ENCODE measurements at places on chromosomes 6 and 20. TPM values are rescaled to one million over a fixed set of nuclear protein-coding genes. Genes with fewer than 3 reads are reported as not detected.

Gene CCN5
- 296 TPM for total RNA-seq

Gene C20orf96
- total RNA-seq = 6.6 TPM

Gene MRAP2
- total RNA-seq = 2.6 TPM

DNA sequence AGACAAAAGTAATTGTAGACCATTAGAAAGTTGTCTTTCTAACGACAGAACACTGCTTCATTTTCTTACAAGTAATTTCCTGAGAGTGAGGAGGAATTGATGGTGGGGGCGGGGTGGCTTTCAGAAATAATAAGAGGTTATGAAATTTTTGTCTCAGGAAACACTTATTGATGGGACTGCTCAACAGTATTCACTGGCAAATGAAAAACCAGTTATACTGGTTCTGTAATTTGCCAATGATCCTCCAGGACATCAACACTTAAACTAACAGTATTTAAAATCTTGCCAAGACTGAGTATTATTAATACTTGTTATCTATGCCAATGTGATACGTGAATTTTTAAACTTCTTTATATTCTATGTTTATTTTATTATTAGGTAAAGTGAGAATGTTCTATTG lies 41.8 kb upstream of the FUT9 start:
- H3K36me3 ChIP-seq = no peaks in the 10 kb centered on the region
- H3K27me3 ChIP-seq = no peaks in the 10 kb centered on the region
- no peaks in the 10 kb centered on the region for H3K4me1 ChIP-seq
- H3K27ac ChIP-seq = no peak overlapping the region

- H3K4me3 ChIP-seq = no peak overlapping the region
- no peaks in the 10 kb centered on the region for H3K4me1 ChIP-seq
- H3K27me3 ChIP-seq = no peaks in the 10 kb centered on the region
- no peak overlapping the region for H3K27ac ChIP-seq
Observed at GRCh38 chr6:33949877-33950435, 146.2 kb upstream of the MLN start.

- DNase-seq = no peak
- no peaks in the 10 kb centered on the region for H3K27me3 ChIP-seq
- H3K4me1 ChIP-seq = peaks cover 2% of the 10 kb centered on the region
- no peak overlapping the region for H3K4me3 ChIP-seq
Observed at GRCh38 chr6:108694816-108695215, 134.1 kb downstream of the FOXO3 start.

DNA sequence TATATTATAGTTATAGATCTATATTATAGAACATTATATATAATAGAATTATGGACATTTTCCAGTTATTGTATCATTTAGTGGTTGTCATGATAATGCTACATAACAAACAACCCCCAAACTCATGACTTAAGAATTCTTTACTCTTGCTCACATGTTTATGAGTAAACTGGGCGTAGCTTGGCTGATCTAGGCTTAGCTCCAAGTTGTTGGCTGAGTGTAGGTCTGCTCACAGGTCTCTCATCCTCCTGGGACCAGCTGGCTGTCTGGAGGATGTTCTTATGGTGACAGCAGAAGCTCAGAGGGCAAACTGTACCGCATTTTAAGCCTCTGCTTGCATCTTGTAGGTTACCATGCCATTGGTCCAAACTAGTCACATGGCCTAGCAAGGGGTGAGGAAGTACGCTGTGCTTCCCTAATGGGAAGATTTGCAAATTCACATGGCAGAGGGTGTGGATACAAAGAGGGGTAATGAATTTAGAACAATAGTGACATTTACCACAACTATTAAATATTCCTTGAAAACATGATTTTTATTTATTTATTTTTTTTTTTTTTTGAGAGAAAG lies 34.2 kb downstream of the ARHGAP40 start:
- DNase-seq = no peak
- H3K4me3 ChIP-seq = no peak overlapping the region
- H3K27ac ChIP-seq = no peak overlapping the region
- no peaks in the 10 kb centered on the region for H3K36me3 ChIP-seq
- no peaks in the 10 kb centered on the region for H3K27me3 ChIP-seq
- H3K4me1 ChIP-seq = no peaks in the 10 kb centered on the region

GRCh38 chr6:114437235-114437634 lies 94.4 kb upstream of the HS3ST5 start:
- no peaks in the 10 kb centered on the region for H3K27me3 ChIP-seq
- no peaks in the 10 kb centered on the region for H3K36me3 ChIP-seq
- no peaks in the 10 kb centered on the region for H3K4me1 ChIP-seq
- no peak overlapping the region for H3K4me3 ChIP-seq
- no peak for DNase-seq

DNA sequence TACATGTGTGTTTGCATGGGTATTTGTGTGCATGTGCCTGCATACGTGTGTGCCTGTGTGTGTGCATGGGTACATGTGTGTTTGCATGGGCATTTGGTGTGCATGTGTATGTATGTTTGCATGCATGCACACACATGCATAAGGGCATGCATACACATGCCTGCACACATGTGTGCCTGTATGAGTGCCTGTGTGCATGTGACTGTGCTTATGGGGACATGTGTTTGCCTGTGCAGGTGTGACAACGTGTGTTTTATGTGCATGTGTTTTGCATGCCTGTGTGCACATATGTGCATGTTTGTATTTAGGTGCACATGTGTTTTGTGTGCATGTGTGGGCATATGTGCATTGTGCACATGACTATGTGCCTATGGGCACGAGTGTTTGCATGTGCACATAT lies 165.7 kb downstream of the ERMARD start:
- H3K4me3 ChIP-seq = no peak overlapping the region
- no peak for DNase-seq
- H3K27ac ChIP-seq = no peak overlapping the region
- no peaks in the 10 kb centered on the region for H3K36me3 ChIP-seq
